ENCODE measurements at places on chromosomes 11 and 22. TPM values are rescaled to one million over a fixed set of nuclear protein-coding genes. Genes with fewer than 3 reads are reported as not detected.

SYT9 gene
- 0.66 TPM for total RNA-seq

PATZ1 gene
- 11.7 TPM for total RNA-seq

TEX54 gene
- total RNA-seq = not detected

CCDC90B gene
- total RNA-seq = 52.3 TPM

FAM181B gene
- total RNA-seq = not detected

ABCG4 gene
- total RNA-seq = under 0.01 TPM

MYEOV gene
- 0.62 TPM for total RNA-seq

RAC2 gene
- 4.0 TPM for total RNA-seq

F2 gene
- not detected for total RNA-seq

MTA2 gene
- total RNA-seq = 97.1 TPM
